Breast epithelium (tissue), 4 donors: ENCODE measurements at places on chromosomes 13 and 19.

- DNase-seq: no peak
Observed at GRCh38 chr13:49272296-49272695, 24.6 kb downstream of the CDADC1 start.

DNA sequence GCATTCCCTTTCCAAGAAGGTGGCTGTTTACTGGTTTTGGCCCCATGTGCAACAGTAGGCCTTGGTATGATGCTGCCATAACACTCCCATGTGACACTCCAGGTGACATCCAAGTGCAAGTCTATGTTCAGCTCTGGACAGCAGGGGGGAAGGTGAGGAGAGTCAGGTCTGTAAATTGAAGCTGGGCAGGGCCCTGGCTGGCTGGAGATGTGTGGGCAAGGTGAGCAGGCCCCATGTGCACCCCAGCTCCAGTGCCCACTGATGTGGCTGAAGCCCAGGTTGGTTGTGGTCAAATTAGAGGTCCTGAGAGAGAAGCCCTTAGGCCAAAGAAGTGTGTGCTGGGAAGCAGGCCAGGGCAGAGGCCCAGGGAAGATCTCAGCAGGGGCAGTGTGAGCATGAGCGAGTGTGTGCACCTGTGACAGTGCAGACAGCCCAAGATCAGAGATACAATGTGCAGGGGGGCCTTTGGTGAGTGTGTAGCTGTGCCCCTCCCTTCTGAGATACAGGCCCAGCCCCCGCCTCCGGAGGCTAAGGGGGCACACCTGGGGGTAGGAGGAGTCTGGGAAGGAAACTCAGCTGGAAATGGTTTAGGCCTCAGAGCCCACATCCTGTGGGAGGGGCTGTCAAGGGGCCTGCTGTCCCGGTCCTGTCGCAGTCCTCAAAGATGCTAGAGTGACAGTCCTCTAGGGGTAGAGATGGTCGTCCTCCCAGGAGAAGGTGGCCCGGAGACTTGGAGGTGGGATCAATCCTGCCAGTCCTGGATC lies 18.6 kb downstream of the DEDD2 start:
- no peak for DNase-seq

- peak; percentile 86 for DNase-seq
Observed at GRCh38 chr19:4877753-4878490, 10.5 kb upstream of the PLIN3 start.

DNA sequence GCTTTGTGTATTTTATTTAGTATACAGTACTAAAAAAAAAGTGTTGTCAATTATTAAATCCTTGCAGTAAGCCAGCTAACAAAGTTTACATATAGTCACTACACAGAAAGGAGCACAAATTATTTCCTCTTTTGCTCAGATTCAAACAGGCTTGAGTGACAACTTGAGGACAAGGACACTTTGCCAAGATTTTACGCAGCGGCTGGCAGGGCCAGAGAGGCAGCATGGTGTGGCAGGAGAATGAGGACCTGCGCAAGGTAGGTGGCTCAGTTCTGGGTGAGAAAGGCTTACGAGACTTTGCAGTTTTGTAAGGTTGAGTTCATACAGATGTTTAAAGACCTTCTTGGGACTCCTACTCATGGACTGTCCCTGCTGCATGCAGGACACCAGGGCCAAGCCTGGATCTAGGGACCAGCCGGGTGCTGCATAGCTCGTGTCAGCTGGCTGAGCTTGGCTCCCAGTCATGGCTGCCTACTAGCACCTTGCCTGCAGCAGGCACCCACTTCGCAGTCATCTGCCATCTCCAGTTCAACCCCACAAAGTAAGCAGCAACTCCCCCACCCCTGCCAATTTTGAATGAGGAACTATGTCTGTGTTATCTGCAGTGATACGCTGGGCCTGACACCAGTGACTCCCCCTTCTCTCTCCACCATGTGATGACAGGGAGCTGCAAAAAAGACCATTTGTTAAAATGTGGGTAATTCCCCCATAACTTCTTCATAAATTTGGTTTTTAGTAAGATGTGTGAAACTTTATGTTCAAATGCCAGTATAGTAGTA lies 3.7 kb upstream of the TUBA3C start:
- peak; percentile 11 for DNase-seq

DNA sequence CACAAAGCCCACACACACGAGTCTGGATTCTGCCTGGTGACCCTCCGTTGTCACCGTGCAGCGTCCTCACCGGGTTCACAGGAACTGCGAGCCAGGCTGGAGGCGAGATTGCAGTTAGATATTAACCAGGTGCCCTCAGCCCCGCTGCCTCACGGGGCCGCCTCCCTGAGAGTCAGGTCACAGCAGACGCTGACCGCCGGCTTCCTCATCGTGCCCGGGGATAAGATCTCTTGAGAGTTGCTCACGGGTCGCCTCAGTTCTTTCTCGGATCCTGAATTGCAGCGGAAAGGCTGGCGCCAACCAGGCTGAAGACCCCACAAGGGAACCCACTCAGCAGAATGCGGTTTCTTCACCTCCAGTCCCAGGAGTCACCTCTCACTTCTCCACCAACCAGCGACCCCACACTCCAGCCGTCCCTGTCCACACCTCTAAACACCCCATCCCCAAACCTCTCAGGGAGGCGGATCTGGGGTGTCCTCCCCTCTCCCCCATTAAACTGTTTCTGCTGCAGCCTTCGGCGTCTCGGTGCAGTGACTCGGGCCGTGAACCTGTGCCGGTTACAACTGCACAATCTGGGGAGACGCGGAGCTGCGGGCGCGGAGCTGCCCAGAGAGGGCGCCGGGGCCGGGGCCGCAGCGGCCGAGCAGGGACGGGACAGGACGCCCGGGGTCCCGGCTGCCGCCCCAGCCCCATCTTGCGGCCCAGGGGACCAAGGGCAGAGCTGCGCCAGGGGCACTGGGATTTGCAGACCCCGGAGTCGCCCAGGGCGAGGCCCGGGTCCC lies 591 bp downstream of the ZNF823 start:
- DNase-seq: peak; percentile 73

DNA sequence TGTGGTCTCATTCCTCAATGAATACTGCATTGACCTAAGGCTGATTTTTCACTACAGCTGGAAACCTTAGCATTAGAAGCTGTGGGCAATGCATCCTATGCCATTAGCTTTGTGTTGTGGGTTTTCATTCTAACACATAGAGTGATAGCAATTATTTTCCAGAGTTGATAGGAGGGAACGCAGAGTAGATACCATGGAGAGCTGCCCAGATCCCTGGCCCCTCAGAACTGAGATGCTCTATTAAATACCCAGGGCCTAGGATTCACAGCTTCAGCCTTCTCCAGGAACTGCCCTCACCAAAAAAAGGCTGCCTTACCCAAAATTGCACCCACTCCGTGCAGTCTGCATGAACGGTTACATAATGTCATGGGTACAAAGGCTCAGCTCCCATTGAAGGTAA lies 444.4 kb downstream of the SUCLA2 start:
- DNase-seq: no peak

- DNase-seq: peak; percentile 100
Observed at GRCh38 chr19:38849860-38850435, at the start of gene HNRNPL. Gene HNRNPL (minus strand): TSS chr19:38849986. CDS start chr19:38849966, 20 bp downstream.

DNA sequence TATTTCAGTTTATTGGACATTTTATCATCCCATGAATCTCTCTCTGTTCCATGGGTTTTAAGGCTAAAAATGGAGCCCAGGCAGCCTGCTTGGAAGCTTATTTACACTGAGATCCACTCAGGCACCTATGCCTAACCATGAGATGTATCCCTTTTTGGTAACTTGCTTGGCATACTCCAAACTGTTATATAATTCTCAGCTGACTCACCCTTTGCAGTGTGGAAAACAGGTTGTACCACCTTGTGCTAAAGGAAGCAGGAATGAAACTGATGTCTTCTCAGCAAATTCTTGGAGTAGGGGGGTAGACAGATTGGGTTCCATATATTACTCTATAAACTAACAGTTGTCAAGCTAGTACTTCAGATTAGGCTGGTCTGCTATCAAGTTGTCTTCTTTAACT lies 483.6 kb downstream of the KLF5 start:
- DNase-seq: no peak

- DNase-seq: no peak
Observed at GRCh38 chr19:35089554-35089953, 26.1 kb upstream of the FXYD3 start.

DNA sequence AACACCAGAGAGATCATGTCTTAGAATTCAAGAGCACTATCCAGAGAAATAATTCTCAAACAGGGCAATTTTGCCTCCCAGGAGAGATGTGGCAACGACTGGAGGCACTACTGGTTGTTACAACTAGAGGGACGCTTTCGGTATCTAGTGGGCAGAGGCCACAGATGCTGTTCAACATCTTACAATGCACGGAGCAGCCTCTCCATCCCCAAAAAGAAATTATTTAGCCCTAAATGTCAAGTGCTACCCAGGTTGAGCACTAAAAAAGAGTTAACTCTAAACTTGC lies 78.6 kb downstream of the ABCC4 start:
- DNase-seq: no peak

GRCh38 chr13:66397133-66397532 lies 833.0 kb downstream of the PCDH9 start:
- DNase-seq: no peak

- no peak for DNase-seq
Observed at GRCh38 chr13:103349211-103349980, 283.2 kb upstream of the SLC10A2 start.

GRCh38 chr13:98483601-98484288 lies 93.2 kb downstream of the STK24 start:
- no peak for DNase-seq

DNA sequence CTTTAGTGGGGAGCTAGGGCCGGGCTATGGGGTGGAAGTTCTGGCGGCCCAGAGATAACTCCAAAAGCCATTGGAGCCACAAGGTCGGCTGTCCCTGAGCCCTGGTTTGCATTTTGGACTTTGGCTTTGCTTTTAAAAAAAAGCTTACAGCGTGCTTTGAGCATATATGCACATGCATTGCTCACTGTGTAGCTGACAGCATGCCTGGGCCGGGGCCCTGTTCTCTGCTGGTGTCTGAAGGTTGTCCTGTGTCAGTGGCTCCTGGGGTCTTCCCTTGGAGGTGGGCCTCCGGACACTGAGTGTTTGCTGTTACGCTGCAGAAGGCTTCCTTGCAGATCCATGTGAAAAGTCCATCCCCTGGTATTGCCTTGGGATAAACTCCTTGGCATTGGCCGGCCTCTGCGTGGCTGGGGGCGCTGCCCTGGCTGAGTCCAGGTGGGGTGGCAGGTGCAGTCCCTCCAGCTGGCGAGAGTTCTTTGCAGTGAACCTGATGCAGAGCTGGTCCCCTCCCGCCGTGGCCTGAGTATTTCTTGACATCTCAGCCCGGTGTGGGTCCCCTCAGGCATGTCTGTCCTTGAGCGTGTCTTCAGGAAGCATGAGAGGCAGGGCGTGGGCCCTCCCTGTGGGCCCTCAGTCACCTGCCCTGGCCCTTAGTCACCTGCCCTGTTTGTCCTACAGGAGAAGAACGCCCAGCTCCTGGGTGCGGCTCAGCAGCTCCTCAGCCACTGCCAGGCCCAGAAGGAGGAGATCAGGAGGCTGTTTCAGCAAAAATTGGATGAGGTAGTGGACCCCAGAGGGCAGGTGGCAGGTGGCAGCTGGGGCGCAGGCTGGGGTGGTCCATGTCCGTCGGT lies 23.0 kb downstream of the PLEKHJ1 start:
- no peak for DNase-seq

GRCh38 chr13:77994166-77994565 lies 75.5 kb upstream of the EDNRB start:
- no peak for DNase-seq

DNA sequence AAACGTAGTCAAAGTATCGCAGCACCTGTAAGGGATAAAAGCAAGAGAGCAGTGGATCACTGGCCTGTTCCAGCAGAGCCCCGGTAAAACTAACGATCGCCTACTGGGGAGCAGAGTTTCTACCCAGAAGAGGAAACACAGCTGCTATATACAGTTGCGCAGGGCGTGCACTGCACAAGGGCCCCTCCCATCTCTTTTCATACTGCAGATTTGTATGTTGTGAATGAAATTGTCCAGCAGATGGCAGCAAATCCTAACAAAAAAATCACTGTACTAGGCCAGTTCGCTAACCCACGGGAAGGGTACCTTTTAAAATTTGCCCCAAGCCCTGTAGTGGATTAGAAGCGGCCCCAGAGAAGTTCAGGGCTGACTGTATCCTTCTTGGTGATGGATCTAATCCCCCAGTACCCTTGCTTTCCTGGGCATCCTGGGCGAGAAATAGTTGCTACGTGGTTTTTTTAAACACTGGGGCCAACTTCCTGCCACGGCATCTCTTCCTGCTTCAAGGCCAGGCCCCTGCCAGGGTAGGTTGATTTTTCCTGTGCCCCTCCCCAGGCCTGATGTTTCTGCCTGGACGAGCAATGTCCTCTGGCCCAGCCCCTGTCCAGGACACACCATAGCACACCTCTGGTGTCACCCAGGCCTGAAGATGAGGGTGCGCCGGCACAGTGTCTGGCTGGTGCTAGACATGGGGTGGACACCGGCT lies 127.0 kb downstream of the IER2 start:
- DNase-seq: no peak

GRCh38 chr13:73335944-73336343 lies 277.1 kb downstream of the KLF5 start:
- no peak for DNase-seq
